ENCODE measurements at places on chromosomes 2 and 18.

DNA sequence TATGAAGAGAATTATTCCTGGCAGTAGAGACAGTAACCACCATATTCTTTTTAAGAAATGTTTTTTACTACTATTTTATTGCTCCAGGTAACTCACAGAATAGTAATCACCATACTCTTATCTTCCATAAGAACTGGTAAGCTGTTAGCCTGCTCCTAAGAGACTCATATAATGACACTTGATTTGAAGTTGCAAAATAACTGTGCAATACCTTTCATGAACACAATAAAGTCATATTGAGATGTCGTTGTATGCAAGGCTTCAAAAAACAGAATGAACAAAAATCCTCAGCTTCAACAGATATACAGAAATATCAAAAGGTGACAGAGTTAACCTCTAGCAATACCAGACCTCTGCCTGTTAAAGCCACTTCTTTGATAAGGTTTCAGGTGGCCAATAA is 360.1 kb downstream of the NBAS start:
- DNase-seq: no peak

DNA sequence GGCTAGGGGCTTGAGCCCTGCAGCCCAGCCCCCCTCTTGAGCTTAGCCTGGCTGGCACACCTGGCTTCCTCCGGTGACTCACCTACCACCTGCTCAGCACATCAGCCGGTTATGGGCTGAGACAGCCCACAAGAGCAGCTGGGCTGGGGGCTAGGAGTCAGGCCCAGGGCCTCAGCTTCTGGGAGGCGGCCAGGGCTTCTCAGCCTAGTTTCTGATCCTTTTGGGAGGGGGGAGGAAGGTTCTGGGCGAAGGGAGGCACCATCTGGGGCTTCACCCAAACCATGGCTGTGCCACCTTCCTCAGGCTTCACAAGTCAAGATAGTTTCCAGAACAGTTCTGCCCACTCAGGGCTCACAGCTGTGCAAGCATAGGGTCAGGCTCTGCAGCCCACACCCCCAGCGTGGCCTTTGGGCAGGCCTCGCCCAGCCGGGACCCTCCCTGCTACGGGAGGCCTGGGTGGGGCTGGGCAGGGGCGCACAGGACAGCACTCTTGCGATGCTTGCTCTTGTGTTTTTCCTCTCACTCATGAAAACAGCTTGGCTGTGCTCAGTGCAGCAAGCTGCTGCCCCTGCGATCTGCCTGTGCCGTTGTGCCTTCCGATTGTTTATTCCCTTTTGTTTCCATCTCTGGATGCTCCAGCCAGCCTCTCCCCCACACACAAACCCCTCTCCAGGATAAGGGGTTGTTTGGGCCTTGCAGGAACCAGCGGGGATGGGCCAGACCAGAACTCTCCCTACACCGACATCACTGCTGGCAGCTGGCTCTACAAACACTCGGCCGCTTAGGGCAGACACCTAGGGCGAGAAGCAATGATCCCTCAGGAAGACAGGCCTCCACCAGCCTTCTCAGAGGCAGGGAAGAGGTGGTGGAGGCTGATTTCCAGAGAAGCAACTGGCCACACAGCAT is 26.1 kb upstream of the SEMA4C start:
- DNase-seq: no peak

DNA sequence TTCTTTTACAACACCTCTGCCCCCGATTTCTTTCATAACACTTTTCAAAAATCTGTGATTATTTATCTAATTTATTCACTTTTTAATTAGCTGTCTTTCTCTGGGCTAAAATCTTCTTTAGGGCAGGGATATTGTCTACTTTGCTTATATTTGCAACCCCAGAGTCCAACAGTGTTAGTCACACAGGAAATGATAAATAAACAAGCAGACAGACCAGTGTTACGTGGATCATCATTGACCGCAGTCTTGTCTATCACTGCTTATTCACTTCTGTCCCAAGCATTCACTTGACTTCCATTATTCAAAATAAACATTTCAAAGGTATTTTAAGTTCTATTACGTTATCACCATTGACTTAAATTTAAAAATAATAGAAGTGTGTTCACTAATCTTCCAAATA is 237.6 kb upstream of the UBE2E3 start:
- DNase-seq: peak; percentile 38

GRCh38 chr2:198060277-198060676 is 255.9 kb downstream of the PLCL1 start:
- DNase-seq: no peak

DNA sequence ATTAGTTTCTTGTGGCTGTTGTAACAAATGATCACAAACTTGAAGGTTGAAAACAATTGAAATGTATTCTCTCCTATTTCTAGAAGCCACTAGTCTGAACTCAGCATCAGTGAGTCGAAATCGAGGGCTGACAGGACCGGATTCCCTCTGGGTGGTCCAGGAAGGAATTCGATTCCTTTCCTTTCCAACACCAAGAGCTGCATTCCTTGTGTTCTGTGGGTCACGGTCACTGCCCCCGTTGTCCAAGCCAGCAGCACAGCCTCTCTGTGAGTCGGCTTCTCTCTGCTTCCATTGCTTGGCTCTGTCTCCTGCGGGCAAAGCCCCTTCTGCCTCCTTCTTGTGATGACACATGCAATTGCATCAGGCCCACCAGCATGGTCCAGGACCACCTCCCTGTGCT is 67.3 kb downstream of the SMIM21 start:
- peak; percentile 52 for DNase-seq

DNA sequence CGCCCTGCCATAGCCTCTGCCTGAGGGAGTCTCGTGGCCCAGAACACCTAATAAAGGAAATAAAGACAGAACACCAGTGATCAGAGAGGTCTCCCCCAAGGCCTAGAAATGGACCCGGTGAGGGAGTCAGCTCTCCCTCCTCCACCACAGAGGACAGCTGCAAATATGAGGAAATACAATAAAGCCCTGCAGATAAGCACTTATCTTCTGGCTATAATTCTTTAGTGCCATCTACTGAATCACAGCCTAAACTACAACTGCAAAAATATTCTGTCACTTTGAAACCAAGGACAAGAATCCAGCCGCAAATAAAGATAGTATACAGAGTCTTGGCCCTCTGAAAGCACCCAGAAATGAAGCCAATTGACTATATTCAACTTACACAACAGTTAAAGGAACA is 42.4 kb upstream of the TACR1 start:
- no peak for DNase-seq

GRCh38 chr2:46379213-46380037 is 82.2 kb downstream of the EPAS1 start:
- no peak for DNase-seq

Data from kidney glomerular epithelial cell (primary cell).